Stimulated activated CD8-positive, alpha-beta memory T cell treated with anti-CD3 and anti-CD28 coated beads, Interleukin-7, amount 100 ng/mL, for 24 hours (primary cell): ENCODE measurements at places on chromosomes 6 and 20.

DNA sequence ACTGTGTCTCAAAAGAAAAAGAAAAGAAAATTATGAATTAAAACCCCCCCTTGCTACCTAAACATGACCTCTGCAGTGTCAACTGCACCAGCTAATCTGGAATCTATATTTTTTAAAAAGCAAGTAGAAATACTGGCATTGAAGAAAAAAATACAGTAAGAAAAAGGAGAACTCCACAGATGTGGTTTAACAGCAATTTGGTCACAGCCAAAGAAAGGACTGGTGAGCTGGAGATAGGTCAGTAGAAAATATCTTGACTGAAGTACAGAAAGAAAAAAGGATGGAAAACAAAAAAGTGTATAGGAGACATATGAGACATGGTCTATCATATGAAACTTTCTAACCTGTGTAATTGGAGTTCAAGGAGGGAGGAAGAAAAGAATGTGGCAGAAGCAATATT lies 44.1 kb upstream of the ERVFRD-1 start:
- DNase-seq, result no peak

DNA sequence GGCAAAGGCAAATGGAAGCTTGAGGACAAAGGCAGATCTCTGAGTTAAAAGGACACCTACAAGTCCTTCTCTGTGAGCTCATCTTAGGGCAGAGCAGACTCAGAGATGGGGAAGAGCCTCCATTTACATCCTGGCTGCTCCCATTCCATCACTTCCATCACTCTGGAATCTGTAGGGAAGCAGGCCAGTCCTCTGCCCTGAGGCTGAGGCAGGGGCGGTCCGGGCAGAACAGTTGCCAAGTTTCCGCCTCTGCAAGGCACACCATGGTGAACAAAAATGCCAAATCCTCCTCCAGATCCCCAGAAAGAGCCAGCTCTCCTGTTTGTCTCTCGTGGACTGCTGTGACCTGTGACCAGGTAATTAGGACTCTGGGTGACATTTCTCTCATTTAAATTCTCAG lies 209.6 kb upstream of the SSTR4 start:
- no peak for DNase-seq

- DNase-seq, result no peak
These were observed 456.7 kb downstream of the NKAIN2 start for GRCh38 chr6:124260337-124260736.

DNA sequence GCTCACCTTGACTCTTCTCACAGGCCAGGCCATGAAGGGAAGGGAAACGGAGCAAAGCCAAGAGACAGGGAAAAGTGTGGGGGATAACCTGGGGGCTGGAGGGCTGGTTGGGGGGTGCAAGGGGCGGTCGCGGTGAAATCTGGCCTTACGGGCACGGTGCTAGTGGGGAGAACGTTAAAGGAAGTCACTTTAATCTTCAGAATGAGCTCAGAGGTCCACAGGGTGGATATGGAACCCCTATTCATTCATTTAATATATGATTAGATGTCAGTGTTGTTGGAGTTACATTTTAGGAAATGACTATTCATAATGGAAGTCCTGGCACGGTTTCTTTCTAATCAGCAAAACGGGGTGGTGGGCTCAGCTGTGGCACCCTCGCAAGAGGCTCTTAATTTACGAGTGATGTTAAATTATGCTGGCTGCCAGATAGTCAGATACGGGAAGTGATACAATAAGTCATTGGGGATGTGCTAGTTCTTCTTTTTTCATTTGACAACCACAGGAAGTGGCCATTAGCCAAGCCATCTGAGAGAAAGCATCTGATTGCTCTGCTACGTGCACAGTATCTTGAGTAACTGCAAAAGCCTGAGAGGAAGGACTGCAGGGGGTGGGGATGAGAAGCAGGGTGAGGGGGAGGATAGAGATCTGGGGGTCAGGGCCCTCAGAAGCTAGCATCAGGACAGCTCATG lies 253.0 kb downstream of the QKI start:
- DNase-seq, result no peak

DNA sequence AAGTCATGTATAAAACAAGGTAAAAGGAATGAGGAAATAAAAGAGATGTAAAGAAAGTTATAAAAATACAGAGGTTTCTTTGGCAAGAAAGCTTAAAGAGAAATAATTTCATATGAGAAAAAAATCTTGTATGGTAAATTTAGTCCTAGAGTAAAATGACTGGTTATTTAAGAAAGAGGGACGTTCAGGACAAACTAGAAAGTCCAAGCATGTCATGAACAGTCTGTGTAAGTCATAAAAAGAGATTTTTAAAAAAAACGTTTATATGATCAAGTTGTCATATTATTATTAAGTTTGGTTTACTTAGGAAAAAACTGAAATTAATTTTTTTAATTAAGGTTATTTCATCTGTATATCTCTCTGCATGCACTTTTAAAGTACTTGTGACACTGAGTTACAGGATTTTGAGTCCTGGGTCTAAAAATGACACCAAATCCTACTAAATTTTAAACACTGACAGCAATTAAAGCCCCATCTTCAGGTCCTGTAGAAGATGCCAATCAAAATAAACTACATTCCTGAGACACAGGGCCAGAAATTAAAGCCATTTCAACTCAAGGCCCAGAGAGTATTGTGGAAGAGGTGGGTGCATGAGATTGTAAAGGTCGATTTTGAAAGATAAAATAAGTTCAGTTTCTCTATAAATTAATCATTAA lies 62.4 kb downstream of the AGPAT4 start:
- no peak for DNase-seq

- DNase-seq, result no peak
These were observed 258.5 kb upstream of the CDH4 start for GRCh38 chr20:60993433-60994044.

DNA sequence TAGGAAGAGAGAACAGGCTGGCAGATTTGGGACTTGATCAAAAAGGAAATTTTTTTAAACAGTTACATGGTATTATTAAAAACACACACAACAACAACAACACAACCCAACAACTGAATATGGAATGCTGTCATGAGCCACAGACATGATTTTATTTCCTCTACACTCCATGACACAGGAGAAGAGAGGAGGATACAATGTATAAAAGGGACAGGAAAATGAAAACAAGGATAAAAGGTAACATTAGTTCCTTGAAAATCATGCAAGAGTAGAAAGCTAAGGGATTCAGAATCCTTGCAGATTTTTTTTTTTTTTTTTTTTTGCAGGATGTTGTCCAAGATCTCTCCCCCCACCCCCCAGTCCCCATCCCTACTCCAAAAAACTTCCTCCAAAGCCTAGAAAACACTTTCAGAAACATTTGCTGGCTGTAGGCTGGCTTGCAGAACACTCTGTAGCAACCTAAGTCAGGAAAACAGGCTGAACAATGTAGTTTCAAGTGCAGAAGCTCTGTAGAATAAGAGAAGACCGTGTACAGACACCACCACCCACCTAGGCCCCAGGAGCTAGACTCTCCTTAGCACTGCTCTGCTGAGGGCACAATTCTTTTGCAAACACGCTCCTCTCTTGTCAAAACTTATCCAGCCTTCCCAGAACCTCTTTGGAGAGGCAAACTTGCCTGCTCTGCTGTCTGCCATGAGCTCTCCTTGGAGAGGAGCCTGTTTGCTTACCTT lies 845 bp downstream of the ZMYND8 start:
- DNase-seq, result no peak

- no peak for DNase-seq
These were observed 86.2 kb downstream of the AHI1 start for GRCh38 chr6:135411339-135411738.

DNA sequence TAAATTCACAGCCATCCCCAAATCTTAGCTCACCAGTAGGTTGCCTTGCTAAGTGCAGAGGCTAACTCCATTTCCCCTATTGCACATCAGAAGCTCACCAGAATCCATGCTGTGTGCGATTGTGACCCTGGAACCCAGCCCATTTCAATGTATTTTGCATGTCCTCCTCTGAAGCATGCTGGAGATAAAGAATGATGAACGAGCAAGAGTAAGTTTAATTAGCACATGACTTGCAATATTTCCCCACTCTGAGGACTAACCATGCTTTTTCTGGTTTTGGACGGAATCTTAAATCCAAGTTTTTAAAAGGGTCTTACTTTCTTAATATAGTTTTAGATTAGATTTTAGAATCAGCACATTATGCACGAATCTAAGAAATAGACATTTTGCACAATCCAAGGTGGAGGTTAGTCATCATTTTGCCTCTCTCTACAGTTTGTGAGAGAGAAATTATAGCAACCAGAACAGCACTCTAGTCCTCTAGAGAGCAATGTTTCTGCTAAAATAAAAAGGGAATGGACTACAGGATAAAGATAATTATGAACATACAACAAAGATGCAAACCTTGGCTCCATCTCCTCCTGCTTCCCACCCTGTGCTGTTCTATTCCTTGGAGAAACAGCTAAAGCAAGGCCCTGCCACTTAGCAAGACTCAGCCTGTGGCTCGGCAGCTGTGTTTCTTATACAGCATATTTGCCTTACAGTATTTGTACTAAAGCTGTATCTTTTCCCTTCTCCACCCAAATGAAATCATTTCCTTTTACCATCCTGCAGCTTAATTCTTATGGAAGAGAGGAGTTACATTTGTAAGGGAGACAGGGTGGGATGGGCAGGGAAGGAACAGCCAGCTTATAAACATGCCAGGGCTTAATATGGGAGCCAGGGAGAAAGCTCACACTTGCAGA lies 24.9 kb upstream of the LAMA4 start:
- DNase-seq, result no peak

DNA sequence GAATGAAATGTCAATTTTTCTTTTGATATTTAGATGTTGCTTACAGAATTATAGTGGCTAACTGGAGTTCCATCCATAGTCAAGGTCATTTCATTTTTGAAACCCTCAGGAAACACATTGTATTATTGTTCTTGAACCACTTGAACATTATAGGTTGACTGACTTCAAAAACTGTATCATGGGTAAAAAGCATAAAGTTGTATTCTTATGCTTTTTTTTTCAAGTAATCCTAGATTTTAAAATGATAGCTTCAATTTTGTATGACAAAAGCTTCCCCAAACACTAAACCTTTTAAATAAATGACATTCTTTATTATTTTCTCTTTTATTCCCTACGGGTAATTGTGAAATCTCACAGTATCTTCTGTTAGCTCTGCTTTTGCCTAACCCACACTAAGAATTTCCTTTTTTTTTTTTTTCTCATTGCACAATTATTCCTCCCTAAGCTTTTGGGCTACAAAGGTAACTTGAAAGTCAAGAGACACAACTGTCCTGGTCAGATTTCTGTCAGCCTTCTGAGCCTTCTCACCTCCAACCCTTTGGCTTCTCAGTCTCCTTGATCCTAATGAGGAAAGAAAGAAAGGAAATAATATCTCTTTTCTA lies 36.9 kb upstream of the LAMA4 start:
- DNase-seq, result no peak
